Ecto neural progenitor cell (in vitro differentiated cells): ENCODE measurements at places on chromosomes 2 and 18.

- no peak for DNase-seq
Measured at GRCh38 chr2:118987886-118988285, 45.9 kb downstream of the MARCO start.

DNA sequence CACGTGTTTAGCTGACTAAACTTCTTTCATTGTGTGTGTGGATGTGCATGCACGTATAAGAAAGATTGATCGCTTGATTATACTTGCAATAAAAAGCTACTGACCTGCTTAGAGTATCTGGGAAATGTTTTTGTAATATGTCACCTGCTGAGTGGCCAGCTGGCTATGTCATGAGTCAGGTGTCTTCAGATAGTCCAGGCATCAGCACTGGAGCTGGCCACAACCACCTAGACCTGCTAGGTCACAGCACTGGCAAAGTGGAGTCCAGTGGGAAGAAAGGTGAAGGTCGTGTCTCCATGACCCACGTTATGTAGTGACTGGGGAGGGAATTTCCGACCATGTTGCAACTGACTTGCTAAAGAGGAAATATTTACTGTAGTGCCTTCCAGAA, 147.0 kb downstream of the ESCO1 start:
- DNase-seq, result no peak

- no peak for DNase-seq
Measured at GRCh38 chr2:12441750-12442475, 274.8 kb upstream of the TRIB2 start.

- DNase-seq, result no peak
Measured at GRCh38 chr18:20988726-20989125, 122.9 kb downstream of the ROCK1 start.

DNA sequence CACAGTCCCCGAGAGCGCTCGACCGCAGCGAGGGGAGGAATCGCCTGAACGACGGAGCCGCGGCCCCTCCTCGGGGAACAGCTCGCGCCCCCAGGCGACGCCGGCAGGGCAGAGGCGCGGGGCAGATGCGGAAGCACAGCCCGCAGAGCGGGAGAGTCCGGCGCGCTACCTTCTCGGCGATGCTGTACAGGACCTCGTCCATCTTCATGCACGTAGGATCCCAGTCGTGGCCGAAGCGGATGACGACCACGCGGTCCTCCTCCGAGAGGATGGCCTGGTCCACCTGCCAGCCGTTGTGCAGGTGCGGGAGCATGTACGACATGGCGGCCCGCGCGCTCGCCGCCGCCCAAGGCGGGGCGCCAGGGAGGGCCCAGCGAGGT, 302 bp downstream of the TXNL4A start:
- DNase-seq, result peak; percentile 82

- no peak for DNase-seq
Measured at GRCh38 chr2:214135966-214136365, 274.9 kb upstream of the VWC2L start.

GRCh38 chr2:11578081-11578948, 44.5 kb downstream of the GREB1 start:
- no peak for DNase-seq

DNA sequence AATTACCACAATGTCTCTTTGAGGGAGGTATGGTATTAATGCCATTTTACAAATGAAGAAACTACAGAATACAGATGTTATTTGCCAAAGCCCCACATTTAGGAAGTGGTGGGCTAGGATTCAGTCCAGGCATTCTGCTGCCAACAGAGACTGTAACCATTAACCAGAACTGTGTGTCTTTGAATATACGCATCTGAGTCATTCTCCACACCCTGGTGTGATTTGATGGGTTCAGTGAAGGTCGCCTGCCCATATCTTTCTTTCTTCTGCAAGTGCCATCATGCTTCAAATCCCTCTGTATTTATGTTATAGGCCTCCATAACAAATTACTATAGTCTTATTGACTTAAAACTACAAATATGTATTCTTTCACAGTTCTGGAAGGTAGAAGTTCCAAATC, 479.0 kb upstream of the DCC start:
- DNase-seq, result no peak

- no peak for DNase-seq
Measured at GRCh38 chr2:199806179-199806578, 44.8 kb downstream of the FTCDNL1 start.

DNA sequence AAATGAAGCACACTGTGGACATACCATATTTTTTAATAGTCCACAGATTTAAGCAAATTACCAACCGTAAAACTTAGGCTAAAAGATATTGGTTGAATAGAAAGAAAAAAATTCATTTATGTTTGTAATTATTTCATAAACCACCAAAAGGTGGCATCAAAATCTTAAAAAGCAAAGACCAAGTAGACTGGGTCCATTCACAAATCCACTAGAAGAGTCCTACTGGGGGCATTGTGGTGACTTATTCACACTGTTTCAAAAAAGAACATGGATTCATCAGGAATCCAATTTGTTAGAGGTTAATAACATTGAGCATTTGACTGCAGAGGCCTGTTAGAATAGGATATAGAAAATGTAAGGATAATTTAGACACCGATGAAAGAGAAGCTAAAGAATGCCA, 194.9 kb upstream of the KYNU start:
- DNase-seq, result no peak

GRCh38 chr2:218871345-218872302, 9.0 kb upstream of the WNT10A start:
- no peak for DNase-seq

GRCh38 chr2:193250389-193250788, 1055.7 kb upstream of the TMEFF2 start:
- DNase-seq, result no peak

DNA sequence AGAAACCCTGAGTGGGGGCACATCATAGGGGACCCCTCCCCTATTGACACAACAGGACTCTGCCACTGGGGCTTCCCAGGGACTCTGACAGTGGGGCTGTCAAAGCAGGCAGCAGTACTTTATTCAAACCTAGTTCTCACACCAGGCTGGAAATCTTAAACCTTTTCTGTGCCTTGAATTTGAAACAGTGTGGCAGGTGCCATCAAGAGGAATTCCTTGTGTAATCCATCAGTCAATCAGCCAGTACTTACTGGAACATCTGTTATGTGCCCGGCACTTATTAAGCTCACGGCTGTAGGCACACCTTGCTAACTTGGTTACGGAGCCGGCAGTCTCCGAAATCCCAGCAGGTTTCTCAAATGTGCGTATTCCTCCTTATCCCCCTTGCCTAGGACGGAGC, 12.0 kb downstream of the GLI2 start:
- DNase-seq, result no peak

- DNase-seq, result no peak
Measured at GRCh38 chr18:853471-853870, 41.4 kb upstream of the YES1 start.

GRCh38 chr2:128454980-128455720, 136.5 kb upstream of the HS6ST1 start:
- DNase-seq, result peak; percentile 17

DNA sequence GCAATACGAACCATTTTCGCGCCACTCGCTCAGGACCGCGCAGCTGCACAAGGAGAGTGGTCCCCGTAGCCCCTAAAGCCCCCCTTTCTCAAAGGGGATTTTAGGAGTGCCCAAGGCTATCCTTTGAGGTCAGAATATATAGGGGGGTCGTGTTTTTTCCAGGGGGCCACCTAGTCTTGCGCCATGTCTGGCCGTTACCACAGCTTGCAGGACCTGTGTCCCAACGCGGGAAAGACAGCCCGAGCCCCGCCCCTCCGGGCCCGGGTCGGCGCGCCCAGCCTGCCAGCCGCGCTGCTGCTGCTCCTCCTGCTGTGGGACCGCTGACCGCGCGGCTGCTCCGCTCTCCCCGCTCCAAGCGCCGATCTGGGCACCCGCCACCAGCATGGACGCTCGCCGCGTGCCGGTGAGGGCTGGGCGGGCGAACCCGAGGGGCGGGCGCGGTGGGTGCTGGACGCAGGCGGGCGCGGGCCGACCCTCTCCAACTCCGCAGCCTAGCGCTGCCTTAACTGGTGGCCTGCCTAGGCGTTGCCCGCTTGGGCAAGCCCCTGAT, at the start of gene CDCA7:
Gene CDCA7, plus strand, starts transcription at position 291 of the 550 bp plus-strand sequence. Its CDS starts 92 bp downstream, at position 383.
- DNase-seq, result peak; percentile 91

DNA sequence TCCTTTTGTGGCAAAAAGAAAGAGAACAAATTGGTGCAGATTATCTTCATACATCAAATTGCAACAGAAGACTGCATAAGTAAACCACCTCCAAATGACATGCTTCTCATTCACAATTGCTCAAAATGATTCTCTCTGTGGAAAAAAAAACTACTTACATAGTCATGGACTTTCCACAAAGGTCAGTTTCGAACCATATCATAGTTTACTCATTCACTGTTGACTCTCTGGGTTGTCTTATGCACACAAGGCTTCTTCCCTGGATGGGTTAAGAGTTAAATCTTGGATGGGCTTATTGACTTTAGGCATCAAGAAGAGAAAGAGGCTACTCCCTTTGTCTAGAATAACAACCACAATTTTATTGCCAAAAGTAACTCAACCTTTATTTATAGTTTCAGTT, 91.3 kb upstream of the RAB27B start:
- no peak for DNase-seq

DNA sequence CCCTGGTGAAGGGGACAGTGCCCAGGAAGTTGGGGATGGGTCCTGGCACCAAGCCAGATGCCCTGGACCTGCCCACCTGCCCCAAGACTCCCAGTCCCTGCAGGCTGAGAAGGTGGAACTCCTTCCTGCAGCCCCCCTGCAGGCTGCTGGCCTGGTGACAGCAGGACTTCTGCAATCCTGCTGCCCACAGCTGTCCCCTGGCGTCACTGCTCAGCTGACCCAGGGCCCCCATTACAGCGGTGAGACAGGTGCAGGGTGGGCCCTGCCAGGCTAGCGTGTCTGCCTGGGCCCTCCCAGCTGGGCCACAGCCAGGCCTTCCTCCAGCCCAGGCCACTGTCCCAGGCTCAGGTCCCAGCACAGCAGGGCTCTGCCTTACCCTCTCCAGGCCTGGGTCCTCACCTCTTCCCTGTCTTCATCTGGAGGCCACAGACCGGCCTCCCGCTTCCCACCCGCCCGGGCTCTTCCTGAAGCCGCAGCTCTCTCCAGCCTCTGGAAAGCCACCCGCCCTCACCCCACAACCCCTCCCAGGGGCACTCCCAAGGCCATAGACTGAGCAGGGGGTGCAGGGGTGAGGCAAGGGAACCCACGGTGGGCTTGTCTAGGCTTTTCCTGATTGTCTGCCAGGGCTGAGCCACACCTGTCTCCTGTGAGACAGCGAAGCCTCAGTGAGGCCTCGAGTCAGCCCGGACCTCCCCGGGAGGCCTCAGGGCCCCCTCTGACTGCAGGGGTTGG, 8.8 kb upstream of the ERFE start:
- no peak for DNase-seq

DNA sequence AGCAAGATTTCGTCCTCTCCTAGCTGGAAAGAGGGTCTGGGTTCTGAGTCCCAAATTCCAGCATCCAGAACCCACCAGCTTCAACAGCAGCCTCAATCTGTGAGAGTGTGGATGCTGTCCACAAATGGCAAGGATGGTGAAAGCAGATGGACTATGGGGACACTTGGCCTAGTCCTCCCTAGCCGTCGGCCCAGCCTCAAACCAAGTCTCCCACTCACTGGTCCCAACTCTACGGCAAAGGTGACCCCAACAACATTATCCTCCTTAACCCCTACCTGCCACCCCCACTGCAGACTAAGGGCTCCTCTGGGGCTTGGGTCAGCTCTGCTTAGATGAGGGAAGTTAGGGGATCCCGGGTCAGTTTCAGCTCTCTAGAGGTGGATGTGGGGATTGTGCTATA, 57.3 kb downstream of the TNS1 start:
- DNase-seq, result no peak

DNA sequence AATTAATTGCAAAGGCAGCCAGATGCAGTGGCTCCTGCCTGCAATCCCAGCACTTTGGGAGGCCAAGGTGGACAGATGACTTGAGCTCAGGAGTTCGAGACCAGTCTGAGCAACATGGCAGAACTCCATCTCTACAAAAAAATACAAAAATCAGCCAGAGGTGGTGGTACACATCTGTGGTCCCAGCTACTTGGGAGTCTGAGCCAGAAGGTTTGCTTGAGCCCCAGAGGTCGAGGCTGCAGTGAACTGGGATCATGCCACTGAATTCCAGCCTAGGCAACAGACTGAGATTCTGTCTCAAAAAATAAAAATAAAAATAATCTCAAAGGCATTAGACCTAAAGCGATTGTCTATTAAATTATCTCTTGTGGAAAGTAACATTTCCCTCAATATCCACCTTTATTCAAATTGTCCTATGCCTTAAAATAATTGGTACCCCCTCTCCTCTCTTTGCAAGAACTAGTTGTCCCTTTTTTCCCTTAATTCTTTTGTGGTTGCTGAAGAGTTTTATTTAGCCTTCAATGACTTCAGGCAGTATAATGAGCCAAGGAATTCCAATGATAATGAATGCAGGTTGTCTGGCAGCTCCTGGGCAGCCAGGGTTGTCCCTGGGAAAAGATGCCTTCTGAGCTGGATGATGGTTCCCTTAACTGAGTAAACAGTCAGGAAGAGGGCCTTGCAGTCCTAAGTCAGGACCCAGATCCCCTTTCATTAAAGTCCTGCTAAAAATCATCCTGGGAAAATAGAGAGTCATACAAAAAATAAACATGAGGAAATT, 32.2 kb downstream of the GPR75 start:
- DNase-seq, result no peak

- no peak for DNase-seq
Measured at GRCh38 chr18:13455471-13455870, 236.9 kb downstream of the LDLRAD4 start.

GRCh38 chr2:18752667-18753422, 163.5 kb upstream of the NT5C1B start:
- no peak for DNase-seq
